Naive thymus-derived CD8-positive, alpha-beta T cell (primary cell): ENCODE measurements at places on chromosomes 11 and 22. TPM values are rescaled to one million over a fixed set of nuclear protein-coding genes. Genes with fewer than 3 reads are reported as not detected.
A peak's percentile ranks its signal among the peaks of the same experiment; 100 is the strongest.

DNA sequence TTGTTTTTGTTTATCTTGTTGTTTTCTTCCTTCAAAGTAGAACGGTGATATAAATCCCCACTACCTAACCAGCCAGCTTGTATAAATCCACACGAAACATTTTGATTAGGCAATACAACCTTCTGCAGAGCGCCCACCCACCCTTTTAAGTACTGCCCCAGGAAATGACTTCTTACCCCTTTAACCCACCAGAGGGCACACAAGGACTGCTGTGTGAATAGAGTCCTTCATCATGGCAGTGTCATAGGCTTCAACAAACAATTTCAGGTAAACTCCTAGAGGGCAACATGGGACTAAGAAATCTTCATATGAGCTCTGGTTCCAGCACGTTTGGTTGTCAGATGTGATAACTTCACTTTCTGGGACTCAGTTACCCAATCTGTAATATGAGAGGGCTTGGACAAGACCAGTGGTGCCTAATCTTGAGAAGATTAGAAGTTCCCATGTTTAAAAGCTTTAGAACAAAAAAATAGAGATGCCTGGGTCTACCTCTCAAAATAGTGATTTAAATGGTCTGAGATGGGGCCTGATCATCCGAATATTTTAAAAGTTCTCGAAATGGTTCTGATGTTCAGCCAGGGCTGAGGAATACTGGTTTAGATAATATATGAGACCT, 56.1 kb downstream of the PIWIL4 start:
- peak; percentile 38 for DNase-seq
- peaks cover 13% of the 10 kb centered on the region for H3K36me3 ChIP-seq
- no peaks in the 10 kb centered on the region for H3K4me1 ChIP-seq
- no peak overlapping the region for H3K4me3 ChIP-seq
- peaks cover 5% of the 10 kb centered on the region for H3K27me3 ChIP-seq

- H3K4me1 ChIP-seq, result peaks cover 6% of the 10 kb centered on the region
- H3K27ac ChIP-seq, result no peak overlapping the region
- H3K4me3 ChIP-seq, result no peak overlapping the region
Measured at GRCh38 chr22:46974631-46975585, 212.5 kb downstream of the TBC1D22A start.

DNA sequence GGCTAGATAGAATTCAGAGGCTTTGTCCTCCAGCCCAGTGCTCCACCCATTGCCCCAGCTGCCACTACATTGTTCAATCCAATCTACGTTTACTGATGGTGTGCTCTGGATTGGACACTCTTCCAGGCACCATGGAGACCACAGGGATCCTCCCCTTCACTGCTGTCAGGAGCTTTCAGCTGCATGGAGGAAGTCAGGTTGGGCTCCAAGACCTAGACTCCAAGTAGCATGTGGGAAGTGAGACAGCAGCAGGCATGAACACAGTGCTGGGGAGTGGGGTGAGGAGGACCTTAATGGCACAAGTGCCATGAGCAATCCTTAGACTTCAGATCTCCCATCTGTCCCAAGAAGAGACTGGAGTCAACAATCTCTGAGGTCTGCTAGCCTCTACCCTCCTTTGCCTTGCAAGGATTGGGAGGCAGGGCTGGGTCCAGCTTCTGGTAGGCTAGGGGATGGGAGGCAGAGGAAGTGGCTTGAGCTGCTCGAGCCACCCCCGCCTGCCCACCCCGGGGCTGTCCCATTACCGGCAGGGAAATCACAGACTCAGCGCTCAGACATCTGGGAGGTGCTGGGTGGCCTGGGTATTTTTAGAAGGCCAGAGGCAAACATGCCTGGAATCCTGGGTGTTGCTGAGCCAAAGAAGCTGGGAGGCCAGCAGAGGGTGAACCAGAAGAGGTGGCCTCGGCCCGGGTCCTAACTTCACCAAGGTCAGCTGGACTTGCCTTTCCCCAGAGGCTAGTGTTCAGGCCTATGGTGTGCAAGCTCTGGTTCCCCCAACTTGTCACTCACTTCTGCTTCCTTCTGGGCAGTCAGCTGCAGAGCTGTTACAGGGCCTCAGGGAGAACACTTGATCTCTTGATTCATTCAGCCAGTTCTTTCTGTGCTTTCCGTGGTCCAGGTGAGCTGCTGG, 15.2 kb upstream of the FCHSD2 start:
- no peak overlapping the region for H3K4me3 ChIP-seq
- DNase-seq, result no peak
- H3K27me3 ChIP-seq, result no peaks in the 10 kb centered on the region
- H3K36me3 ChIP-seq, result no peaks in the 10 kb centered on the region
- peak overlapping the region; percentile 37 for H3K27ac ChIP-seq

DNA sequence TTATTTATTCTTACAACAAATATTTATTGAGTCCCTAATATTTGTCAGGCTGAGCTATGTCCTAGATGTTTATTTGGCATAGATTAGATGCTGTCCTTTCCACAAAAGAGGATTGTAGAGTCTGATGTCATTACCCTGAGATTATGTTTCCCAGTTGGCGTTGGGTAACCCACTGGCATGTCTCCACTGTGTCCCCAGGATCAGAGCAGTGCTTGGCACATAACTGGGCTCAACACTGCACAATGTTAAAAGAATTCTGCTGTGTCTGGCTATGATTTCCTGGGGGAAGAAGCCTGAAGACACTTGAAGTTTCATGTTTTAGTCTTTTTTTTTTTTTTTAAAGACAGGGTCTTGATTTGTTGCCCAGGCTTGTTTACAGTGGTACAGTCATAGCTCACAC, 4.0 kb downstream of the RCN1 start:
- H3K4me1 ChIP-seq, result peaks cover 48% of the 10 kb centered on the region
- H3K4me3 ChIP-seq, result no peak overlapping the region
- peaks cover 20% of the 10 kb centered on the region for H3K36me3 ChIP-seq
- DNase-seq, result no peak
- no peaks in the 10 kb centered on the region for H3K27me3 ChIP-seq
- H3K27ac ChIP-seq, result no peak overlapping the region

GRCh38 chr11:2779499-2779980, 79.7 kb upstream of the KCNQ1OT1 start:
- H3K36me3 ChIP-seq, result no peaks in the 10 kb centered on the region
- no peak for DNase-seq
- H3K4me3 ChIP-seq, result no peak overlapping the region
- H3K27me3 ChIP-seq, result no peaks in the 10 kb centered on the region

DNA sequence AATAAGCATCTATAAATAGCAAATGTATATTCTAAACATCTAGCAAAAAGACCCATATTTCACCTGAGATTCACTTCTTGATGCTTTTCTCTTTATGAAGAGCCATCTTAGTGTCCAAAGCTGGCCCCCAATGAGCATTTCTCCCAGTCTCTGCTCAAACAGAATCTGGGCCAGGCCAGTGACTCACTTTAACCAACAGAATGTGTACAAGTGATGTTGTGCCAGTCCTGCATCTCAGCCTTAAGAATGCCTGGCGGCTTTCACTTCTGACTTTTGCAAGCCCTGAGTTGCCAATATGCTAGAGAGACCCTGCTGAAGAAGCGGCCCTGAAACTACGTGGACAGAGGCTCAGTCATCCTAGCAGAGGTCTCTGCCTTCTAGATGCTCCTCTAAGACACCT, 6.9 kb upstream of the COPB1 start:
- peaks cover 10% of the 10 kb centered on the region for H3K4me1 ChIP-seq
- peak overlapping the region; percentile 5 for H3K27ac ChIP-seq
- no peaks in the 10 kb centered on the region for H3K27me3 ChIP-seq
- DNase-seq, result no peak
- no peak overlapping the region for H3K4me3 ChIP-seq
- H3K36me3 ChIP-seq, result peaks cover 75% of the 10 kb centered on the region

GRCh38 chr22:50329236-50329635, 2.4 kb upstream of the DENND6B start:
- H3K27ac ChIP-seq, result no peak overlapping the region
- H3K36me3 ChIP-seq, result no peaks in the 10 kb centered on the region
- H3K27me3 ChIP-seq, result no peaks in the 10 kb centered on the region
- peaks cover 14% of the 10 kb centered on the region for H3K4me1 ChIP-seq
- DNase-seq, result no peak

DNA sequence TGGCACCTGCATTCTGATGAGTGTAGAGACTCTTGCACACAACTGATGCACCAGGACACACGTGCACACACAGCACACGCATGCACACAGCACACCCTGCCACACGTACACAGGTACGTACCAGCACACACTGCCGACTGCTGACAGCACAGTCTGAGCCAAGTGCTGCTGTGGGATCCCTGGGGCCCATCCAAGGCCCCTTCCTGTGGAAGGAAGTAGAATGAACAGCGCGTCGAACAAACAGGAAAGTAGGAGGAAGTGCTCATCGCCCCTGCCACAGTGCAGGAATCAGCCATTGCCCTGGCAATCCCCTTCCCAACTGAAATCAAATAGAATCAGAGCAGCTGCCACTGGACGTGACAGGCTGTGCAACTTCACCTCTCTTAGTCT, 57.9 kb downstream of the CD82 start:
- H3K36me3 ChIP-seq, result no peaks in the 10 kb centered on the region
- H3K27ac ChIP-seq, result peak overlapping the region; percentile 24
- peaks cover 6% of the 10 kb centered on the region for H3K4me1 ChIP-seq
- no peaks in the 10 kb centered on the region for H3K27me3 ChIP-seq

GRCh38 chr11:33375236-33375635, 118.1 kb downstream of the HIPK3 start:
- H3K36me3 ChIP-seq, result no peaks in the 10 kb centered on the region
- H3K27ac ChIP-seq, result no peak overlapping the region
- H3K4me3 ChIP-seq, result peak overlapping the region; percentile 18
- H3K4me1 ChIP-seq, result no peaks in the 10 kb centered on the region
- DNase-seq, result no peak

DNA sequence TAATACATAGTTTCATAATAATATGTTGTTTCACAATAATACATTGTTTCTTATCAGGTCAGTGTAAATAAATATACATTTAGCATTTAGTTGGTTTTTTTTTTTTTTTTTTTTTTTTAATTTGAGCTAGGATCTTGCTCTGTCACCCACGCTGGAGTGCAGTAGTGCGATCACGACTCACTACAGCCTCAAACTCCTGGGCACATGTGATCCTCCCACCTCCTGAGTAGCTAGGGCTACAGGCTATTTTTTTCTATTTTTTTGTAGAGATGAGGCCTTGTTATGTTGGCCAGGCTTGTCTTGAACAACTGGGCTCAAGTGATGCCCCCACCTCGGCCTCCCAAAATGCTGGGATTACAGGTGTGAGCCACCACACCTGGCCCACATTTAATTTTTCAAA, 43.5 kb downstream of the MIAT start:
- DNase-seq, result no peak
- H3K36me3 ChIP-seq, result peaks cover 43% of the 10 kb centered on the region
- no peak overlapping the region for H3K27ac ChIP-seq
- H3K4me3 ChIP-seq, result no peak overlapping the region

- no peaks in the 10 kb centered on the region for H3K27me3 ChIP-seq
- no peaks in the 10 kb centered on the region for H3K4me1 ChIP-seq
- no peak overlapping the region for H3K4me3 ChIP-seq
- peaks cover 42% of the 10 kb centered on the region for H3K36me3 ChIP-seq
- H3K27ac ChIP-seq, result no peak overlapping the region
- no peak for DNase-seq
Measured at GRCh38 chr11:108938604-108939003, 273.7 kb downstream of the DDX10 start.

Gene TRIM64C
- not detected for total RNA-seq

Gene RBMXL2
- total RNA-seq, result not detected

Gene TNNT3
- total RNA-seq, result 29.7 TPM

Gene SNX15
- 27.3 TPM for total RNA-seq

Gene TAGLN
- total RNA-seq, result 12.1 TPM

Gene OR52L1
- total RNA-seq, result not detected

Gene DNAJC24
- total RNA-seq, result 34.7 TPM

Gene SSTR3
- total RNA-seq, result 13.7 TPM
